DND-41 (cell line): ENCODE measurements at places on chromosomes 3 and 15.
A peak's percentile ranks its signal among the peaks of the same experiment; 100 is the strongest.

GRCh38 chr3:179768080-179768479, 115.2 kb downstream of the USP13 start:
- peak; percentile 39 for DNase-seq
- 0 out of 2 replicates have a peak overlapping the region, but pooled peaks have one; percentile 31 for H3K27ac ChIP-seq
- peaks cover 74% of the 10 kb centered on the region for H3K36me3 ChIP-seq
- peaks cover 19% of the 10 kb centered on the region for H3K4me1 ChIP-seq
- H3K4me3 ChIP-seq = no peak overlapping the region

- no peaks in the 10 kb centered on the region for H3K27me3 ChIP-seq
- H3K36me3 ChIP-seq = no peaks in the 10 kb centered on the region; the same call in 1 of the 2 replicates
- no peak for DNase-seq
- no peaks in the 10 kb centered on the region for H3K4me1 ChIP-seq
- no peak overlapping the region for H3K27ac ChIP-seq
Measured at GRCh38 chr3:107660306-107660976, 137.7 kb downstream of the BBX start.

DNA sequence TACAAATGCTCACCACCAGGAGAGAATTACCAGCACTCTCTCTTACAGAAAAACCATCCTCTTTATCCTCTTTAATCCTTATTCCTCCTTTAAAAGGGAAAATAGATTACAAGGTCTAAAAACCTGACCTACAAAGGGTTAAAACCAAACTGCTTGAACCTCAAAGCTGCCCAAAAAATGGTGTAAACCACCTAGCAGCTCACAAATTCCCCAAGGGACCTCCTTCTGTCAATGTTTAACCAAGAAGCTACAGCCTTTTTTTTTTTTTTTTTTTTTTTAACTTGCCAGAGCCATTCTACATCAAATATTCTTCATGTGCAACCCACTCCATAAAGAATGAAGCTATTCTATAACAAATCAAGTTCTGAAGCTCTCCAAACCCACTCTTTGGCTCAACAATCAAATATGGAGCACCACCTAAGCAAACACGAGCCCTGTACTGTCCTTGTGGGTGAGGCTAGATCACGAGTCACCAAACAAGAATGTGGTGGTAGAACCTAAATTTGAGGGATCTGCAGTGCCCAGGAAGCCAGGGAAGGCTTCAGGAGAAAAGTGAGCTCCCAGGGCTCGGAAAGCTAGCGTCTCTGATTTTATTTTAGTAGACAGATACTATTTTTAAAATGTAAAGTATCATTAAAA, 20.1 kb downstream of the OSBPL10 start:
- peak; percentile 18 for DNase-seq
- H3K36me3 ChIP-seq = no peaks in the 10 kb centered on the region
- H3K4me3 ChIP-seq = no peak overlapping the region
- no peaks in the 10 kb centered on the region for H3K27me3 ChIP-seq
- H3K27ac ChIP-seq = no peak overlapping the region
- peaks cover 26% of the 10 kb centered on the region for H3K4me1 ChIP-seq

GRCh38 chr15:73081321-73081958, 29.2 kb downstream of the NEO1 start:
- H3K27ac ChIP-seq = no peak overlapping the region
- no peaks in the 10 kb centered on the region for H3K27me3 ChIP-seq
- no peak overlapping the region for H3K4me3 ChIP-seq
- DNase-seq = peak; percentile 4

DNA sequence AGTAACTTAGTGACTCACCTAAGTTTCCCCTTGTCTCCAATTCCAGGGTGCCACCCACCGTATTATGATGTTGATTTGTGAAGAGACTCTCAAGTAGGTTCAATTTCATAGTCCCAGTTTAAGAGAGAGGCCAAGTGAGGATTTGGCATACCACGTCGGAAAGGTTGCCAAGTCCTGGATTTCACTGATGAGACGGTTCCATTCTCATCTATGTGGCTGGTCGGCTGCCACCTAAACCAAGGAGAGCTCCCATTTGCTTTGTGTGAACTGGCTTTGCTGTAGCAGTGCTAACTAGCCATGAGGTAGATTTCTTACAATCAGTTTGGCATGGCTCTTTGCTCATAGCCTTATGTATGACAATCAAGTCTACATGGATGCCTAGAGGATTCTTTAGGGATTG, 653.6 kb downstream of the NLGN1 start:
- H3K36me3 ChIP-seq = no peaks in the 10 kb centered on the region
- H3K27me3 ChIP-seq = no peaks in the 10 kb centered on the region
- no peaks in the 10 kb centered on the region for H3K4me1 ChIP-seq
- no peak for DNase-seq
- H3K4me3 ChIP-seq = no peak overlapping the region

DNA sequence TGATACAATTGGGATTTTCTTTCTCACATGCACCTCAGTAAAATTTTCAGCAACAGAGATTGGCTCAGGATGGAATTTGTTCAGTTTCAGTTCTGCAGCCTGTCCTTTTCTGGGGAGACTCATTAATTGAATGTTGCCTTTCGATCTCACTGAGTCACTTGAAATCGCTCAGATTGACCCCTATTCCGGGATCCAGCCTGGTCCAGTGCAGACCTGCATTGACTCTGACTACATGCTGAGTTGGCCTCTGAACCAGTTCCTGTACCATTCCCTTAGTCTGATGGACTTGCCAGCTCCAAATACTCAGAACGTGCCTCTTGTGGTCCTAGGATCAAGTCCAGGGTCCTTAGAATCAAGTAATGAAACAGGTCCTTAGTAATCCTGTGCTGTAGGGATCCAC, 9.4 kb downstream of the IGF1R start:
- H3K36me3 ChIP-seq = no peaks in the 10 kb centered on the region
- H3K4me1 ChIP-seq = peaks cover 16% of the 10 kb centered on the region
- no peak overlapping the region for H3K4me3 ChIP-seq
- no peak overlapping the region for H3K27ac ChIP-seq

DNA sequence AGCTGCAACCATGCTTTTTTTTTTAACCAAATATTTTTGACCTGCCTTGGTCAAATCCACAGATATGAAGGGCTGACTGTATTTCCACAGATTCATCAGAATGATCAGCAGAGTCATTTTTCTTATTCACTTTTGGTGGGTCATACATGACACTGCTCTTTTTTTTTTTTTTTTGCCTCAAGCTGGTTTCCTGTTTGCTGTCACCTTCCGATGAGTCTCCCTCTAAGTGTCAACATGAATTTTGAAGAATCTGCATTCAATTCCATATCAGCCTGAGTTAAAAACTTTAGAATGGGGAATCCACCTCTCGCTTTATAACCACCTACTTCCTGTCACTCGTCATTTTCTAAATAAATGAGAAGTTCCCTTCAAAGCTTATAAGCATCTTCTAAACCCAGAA, 2.2 kb upstream of the SLC12A8 start:
- no peak overlapping the region for H3K27ac ChIP-seq
- no peak for DNase-seq
- no peaks in the 10 kb centered on the region for H3K27me3 ChIP-seq
- no peaks in the 10 kb centered on the region for H3K36me3 ChIP-seq
- no peak overlapping the region for H3K4me3 ChIP-seq
- peaks cover 14% of the 10 kb centered on the region for H3K4me1 ChIP-seq

- no peak overlapping the region for H3K4me3 ChIP-seq
- H3K27me3 ChIP-seq = no peaks in the 10 kb centered on the region
- peaks cover 6% of the 10 kb centered on the region for H3K4me1 ChIP-seq
- no peak overlapping the region for H3K27ac ChIP-seq
- peaks cover 4% of the 10 kb centered on the region for H3K36me3 ChIP-seq
- DNase-seq = no peak
Measured at GRCh38 chr3:190532731-190533203, 18.9 kb downstream of the IL1RAP start.

- H3K4me1 ChIP-seq = no peaks in the 10 kb centered on the region
- H3K27me3 ChIP-seq = peaks cover 5% of the 10 kb centered on the region
- H3K36me3 ChIP-seq = no peaks in the 10 kb centered on the region
- H3K27ac ChIP-seq = no peak overlapping the region
- DNase-seq = no peak
Measured at GRCh38 chr3:156240642-156241041, 120.3 kb downstream of the KCNAB1 start.

DNA sequence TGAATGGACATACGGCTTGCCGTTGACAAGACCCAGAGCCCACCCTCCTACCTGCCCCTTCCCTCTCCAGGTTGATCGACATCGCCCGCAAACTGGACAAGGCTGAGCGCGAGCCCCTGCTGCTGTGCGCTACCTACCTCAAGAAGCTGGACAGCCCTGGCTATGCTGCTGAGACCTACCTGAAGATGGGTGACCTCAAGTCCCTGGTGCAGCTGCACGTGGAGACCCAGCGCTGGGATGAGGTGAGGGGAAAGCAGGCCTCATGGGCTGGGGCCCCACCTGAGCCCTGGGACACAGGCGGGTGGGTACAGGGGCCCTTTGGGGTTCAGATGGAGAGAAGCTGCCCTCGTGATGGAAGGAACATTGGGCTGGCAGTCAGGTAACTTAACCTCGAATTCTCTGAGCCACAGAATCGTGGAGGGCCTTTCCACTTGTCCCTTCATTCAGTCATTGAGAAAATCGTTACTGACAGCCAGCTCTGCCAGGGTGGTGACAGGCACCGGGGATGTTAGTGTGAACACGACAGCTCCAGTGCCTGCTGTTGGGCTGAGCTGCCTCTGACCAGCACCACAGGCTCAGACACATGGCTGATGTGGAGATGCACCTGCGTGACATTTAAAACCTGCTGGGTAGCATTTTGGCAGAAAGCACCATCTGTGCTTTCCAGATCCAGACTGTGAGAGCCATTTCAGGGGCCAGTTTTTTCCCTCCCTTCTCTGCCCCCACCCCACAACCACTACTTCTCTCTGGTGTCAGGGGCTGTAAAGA, 25.6 kb upstream of the RHO start:
- no peaks in the 10 kb centered on the region for H3K27me3 ChIP-seq
- H3K27ac ChIP-seq = no peak overlapping the region
- H3K36me3 ChIP-seq = peaks cover 65% of the 10 kb centered on the region
- no peak overlapping the region for H3K4me3 ChIP-seq

GRCh38 chr3:58824285-58824684, 157.7 kb upstream of the FAM3D start:
- DNase-seq = peak; percentile 7
- no peaks in the 10 kb centered on the region for H3K27me3 ChIP-seq
- no peak overlapping the region for H3K4me3 ChIP-seq
- no peak overlapping the region for H3K27ac ChIP-seq
- no peaks in the 10 kb centered on the region for H3K36me3 ChIP-seq
- no peaks in the 10 kb centered on the region for H3K4me1 ChIP-seq

DNA sequence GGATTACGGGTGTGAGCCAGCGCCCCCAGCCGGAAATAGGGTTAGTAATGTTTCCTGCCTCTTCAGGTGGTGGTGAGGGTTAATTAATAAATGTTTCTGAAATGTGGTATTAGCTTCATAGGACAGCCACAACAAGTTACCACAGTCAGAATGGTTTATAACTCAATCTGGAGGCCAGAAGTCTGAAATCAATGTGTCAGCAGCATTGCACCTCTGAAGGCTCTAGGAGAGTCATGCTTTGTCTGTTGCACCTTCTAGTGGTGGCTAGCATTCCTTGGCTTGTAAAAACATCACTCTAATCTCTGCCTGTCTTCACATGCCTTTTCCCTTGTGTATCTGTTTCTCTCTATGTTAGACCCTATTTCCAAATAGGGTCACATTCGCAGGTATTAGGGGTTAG, 7.8 kb upstream of the RPSA start:
- H3K27me3 ChIP-seq = no peaks in the 10 kb centered on the region
- DNase-seq = no peak
- no peak overlapping the region for H3K27ac ChIP-seq
- peaks cover 70% of the 10 kb centered on the region for H3K36me3 ChIP-seq
- H3K4me1 ChIP-seq = no peaks in the 10 kb centered on the region
- H3K4me3 ChIP-seq = no peak overlapping the region

DNA sequence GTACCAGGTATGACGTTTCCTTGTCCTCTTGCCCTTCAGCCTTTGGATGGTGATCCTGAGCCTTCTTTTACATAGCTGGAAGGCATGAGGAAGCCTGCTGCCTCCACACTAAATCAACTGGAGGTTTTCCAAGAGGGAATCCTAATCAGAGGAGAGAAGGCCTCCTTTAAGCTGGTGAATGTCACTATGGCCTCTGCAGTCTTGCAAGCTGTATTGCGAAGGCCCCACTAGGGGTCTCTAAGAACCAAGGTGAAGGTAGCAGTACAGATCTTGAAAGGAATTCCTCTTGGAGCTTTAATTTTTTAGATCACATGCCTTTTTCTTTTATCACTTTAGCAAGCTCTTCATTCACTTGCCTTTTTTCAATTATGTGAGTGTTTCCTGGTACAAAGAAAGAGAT, 119.2 kb downstream of the GHSR start:
- H3K27me3 ChIP-seq = no peaks in the 10 kb centered on the region
- peak; percentile 11 for DNase-seq
- H3K4me1 ChIP-seq = 0 out of 2 replicates have a peak, but pooled peaks cover 3% of the 10 kb centered on the region
- no peaks in the 10 kb centered on the region for H3K36me3 ChIP-seq
